ENCODE measurements at places on chromosomes 5 and 9.

DNA sequence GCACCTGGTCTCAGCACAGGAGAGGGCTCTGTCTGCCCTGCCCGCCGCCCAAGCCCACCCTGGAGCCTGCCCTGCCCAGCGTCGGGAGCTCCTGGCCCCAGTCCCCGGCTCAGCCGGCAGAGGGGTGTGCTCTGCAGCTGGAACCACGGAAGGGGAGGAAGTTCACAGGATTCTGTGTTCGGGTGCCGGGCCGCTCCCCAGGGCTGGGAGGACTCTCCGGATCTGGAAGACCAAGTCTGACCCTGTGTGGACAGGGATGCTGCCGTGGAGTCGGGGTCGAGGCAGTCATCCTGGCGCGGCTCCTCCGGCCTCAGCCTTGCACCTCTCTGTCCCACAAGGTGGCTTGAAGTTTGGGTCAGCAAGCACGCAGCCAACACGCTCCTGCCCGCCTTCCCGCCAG is 78.6 kb downstream of the KCNT1 start:
- no peak for DNase-seq

GRCh38 chr5:91180506-91180905 is 202.6 kb downstream of the ARRDC3 start:
- DNase-seq: no peak

GRCh38 chr5:134127376-134127861 is 12.9 kb downstream of the TCF7 start:
- DNase-seq: peak; percentile 55

DNA sequence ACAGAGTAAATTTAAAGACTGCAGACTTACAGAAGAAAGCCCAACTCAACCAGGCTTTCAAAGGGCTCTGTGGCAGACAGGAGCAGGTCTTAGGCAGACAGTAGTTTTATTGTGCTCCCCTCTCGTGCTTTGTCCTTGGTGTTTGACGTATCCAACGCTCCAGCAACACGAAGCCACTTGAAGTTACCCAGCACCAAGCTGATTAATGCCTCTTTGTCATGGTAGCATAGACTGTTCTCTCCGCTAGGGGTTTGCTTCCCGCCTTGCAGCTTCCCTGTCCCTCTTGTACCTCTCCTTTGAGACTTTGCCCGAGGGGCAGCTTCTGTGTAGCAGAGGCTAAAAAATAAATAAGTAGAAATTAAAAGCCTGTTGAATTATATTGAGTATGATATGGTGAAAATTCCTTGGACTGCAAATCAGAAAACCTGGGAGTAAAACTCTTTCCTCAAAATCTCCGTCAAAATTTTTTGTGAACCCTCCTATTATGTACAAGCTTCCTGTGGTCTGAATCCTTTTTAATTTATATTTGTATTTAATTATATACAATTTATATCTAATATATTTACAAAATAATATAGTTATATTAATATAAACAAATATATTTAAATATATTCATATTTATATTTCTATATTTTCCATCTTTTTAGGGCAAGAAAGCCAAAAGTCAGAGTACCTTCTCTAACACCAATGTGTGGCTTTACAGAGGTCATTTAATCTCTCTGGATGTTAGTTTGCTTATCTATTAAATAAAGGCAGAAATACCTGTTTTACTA is 405.4 kb downstream of the DMAC1 start:
- DNase-seq: no peak

DNA sequence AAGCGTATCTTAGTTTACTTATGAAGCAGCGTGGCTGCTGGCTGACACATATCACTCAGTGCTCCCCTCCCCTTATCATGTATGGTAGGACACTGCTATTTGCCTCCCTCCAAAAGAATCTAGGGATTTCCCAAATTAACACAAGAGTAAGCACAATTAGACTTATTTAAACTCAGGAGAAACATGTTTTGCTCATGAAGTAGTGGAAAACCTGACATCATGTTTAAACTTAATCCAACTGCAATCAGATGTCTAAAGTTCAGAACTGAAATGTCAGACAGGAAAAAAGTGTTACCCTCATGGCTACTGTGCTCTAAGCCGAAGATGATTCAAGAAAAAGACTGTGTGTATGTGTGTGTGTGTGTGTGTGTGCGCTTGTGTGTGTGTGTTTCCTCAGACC is 324.1 kb upstream of the TNC start:
- DNase-seq: no peak

DNA sequence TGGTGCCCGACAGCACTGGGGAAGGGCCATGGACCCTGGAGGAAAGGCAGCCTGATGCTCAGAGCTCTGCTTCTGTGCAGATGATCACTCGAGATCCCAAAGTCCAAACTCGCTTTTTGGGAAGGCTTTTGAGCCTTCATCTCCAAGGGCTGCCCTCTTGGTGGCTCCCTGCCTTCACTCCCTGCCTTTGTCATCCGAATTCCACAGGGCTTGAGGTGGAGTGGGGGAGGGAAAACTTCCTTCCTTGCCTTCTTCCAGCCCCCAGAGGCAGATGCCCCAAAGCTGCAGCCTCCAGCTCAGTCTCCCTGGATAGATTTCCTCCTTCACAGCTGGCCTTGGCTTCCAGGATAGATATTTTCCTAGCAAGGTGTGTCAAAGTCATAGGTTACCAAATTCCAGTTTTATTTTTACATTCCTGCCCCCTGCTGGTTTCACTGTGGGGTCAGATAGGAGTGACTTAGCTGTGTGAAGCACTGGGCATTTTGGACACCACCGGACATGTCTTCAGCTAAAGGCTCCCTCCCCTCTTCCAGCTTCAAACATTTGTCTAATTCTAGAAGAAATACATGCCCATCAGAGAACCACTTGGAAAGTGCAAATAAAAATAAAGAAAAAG is 268.2 kb downstream of the HSPA4 start:
- DNase-seq: no peak

- no peak for DNase-seq
Observed at GRCh38 chr5:160452795-160453194, 31.1 kb downstream of the PTTG1 start.

- no peak for DNase-seq
Observed at GRCh38 chr5:35838370-35839042, 18.2 kb upstream of the IL7R start.

DNA sequence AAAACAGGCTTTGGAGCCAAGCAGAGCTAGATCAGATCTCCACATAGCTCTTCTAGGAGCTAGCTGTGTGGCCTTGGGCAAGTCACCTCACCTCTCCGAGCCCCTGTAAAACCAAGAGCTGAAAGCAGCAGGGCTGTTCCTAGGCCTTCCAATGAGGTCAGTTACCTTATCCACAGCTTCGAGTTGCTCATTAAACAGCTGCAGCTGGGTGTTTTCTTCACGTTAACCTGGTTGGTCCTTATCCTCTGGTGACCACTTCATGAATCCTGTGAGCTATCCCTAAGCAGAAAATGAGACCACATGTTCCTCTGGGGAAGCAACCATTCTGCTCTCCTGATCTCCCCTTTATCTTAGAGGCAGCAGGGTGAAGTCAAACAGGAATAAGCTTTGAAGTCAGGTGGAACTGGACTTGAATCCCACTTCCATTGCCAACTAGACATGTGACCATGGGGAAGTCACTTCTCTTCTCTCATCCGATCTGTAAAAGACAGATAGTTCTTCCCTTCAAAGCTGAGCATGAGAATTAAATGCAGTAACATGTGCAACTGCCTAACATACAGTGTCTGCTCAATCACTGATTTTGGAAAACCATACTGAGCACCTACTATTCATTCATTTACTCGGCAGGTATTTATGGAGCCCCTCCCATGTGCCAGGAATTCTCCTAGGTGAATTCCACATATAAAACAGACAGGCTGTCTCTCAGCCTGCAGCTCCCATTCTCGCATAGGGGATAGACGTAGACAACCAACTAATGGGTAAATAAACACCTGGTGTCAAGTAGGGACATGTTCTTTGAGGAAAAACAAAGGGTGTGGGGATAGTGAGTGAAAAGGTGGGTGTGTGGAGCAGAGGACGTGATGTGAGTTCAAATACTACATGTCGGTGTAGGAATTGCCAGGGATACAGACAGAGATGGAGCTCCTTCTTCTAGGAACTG is 111.7 kb upstream of the BOD1 start:
- DNase-seq: no peak

GRCh38 chr9:13139641-13140171 is 139.8 kb downstream of the MPDZ start:
- DNase-seq: no peak

DNA sequence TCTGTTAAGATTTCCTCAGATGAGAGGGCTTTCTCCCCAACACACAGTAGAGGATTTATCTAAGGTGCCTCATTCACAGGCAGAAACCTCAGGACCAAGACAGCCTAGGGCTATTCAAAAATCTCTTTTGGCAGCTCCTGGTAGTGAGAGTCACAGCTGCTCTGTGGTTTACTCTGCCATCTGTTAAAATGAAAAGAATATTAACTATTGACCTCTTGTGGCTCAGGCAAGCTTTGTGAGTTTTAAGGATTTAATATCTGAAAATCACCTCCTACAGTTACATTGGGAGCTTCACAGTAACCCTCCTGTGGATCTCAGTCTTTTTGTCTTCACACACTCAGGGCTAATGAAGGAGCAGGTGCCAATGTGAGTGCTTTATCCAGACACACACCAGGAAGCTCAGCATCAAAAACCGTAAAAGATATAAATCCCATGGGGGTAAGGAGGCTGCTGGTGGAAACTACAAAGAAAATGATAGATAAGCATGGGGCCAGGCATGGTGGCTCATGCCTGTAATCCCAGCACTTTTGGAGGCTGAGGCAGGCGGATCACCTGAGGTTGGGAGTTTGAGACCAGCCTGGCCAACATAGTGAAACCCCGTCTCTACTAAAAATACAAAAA is 29.7 kb downstream of the PPP1R2B start:
- DNase-seq: no peak

DNA sequence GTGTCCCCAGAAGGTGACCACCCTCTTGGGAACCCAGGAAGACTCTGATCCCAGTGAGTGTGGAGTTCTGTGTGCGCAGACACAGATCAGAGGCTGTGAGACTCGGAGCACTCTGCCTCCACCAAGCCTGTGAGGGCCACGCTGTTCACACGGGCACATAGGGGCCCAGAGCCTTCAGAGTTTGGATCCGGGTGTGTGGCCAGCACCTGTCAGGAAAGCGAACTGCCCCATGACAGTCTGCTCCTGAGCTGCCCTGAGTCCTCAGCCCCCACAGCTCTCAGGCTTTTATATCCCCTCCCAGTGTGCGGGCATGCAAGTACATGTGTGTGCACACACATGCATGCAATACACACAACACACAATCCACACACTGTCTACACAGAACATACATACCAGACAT is 161.8 kb upstream of the IRX2 start:
- DNase-seq: no peak

DNA sequence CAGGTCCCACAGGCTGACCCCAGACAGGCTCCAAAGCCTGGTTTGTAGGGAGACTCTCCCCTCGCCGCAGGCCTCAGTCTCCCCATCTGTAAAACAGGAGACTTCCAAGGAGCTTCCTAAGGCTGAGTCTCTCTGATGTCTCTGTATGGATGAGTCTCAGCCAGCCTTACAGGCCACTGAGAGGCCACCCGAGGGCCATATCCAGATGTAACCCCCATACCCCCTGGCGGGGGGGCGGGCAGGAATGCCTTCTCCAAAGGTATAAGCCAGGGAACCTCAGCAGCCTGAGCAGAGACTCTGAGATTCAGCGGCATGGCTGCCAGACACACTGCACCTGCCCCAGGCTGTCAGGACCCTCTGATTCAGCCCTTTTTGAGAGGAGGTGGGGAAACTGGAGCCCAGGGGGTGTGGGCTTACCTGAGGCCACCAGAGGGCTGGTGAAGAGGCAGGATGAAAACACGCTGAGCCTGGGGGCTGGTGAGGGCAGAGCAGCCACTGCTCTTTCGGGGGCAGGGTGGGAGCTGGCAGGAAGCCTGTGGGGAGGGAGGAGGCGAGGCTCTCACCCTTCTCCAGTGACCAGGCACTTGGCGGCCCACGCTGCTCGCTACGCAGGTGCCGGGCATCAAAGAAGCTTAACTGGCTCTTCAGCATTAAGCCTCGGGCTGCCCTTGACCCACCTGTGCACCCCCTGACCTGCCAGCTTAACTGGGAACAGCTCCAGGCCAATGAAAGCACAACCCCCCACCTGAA is 5.5 kb upstream of the SUSD3 start:
- DNase-seq: no peak

GRCh38 chr9:133783331-133783731 is 45.2 kb upstream of the SARDH start:
- no peak for DNase-seq

- no peak for DNase-seq
Observed at GRCh38 chr5:9338796-9339195, 207.1 kb downstream of the SEMA5A start.

All from T-helper 9 cell (primary cell).